Stimulated activated CD8-positive, alpha-beta memory T cell treated with anti-CD3 and anti-CD28 coated beads, Interleukin-2, amount 100 ng/mL, for 1 hour (primary cell): ENCODE measurements at places on chromosomes 11 and 22.

DNA sequence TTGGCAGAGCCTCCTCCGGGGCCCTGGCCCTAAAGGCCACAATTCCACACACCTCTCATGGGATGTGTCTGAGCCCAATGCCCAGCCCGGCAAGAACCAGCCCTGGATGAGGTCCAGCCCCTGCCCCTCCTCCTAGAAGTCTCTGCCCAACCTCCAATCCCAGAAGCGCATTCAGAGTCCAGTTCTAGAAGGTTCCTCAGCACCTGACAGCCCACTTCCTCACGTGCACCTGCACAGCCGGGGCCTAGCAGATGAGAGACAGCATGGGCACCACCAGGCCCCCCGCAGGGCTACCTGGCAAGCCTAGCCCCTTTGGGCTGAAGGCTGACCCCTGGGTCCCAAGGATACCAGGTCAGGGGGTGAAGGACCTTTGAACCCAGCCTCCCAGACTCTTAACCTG lies 11.5 kb upstream of the CDKN1C start:
- no peak for DNase-seq

- no peak for DNase-seq
Observed at GRCh38 chr11:17526326-17526725, 17.9 kb downstream of the USH1C start.

- no peak for DNase-seq
Observed at GRCh38 chr11:38824573-38824972, 2226.5 kb upstream of the RAG2 start.

- DNase-seq = no peak
Observed at GRCh38 chr11:3022300-3022967, 30.3 kb upstream of the NAP1L4 start.

- DNase-seq = no peak
Observed at GRCh38 chr11:7545611-7546010, 31.8 kb downstream of the PPFIBP2 start.

DNA sequence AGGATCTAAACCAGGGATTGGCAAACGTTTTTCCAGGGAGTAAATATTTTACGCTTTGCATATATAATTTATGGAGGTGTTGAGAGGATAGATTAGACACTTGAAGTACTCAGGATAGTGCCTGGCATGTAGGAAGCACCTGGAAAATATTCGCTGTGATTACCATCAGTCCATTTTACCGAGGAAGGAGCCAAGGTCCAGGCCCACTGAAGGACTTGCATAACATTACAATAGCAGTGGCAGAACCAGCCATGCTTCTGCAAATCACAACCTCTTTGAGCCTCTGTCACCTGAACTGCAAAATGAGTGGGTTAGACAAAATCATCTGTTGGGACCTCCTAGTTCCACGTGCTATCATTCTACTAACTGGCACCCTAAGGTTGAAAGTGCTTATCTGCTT lies 5.4 kb downstream of the FUT4 start:
- no peak for DNase-seq

GRCh38 chr11:36229091-36229705 lies 60.0 kb downstream of the COMMD9 start:
- DNase-seq = no peak

DNA sequence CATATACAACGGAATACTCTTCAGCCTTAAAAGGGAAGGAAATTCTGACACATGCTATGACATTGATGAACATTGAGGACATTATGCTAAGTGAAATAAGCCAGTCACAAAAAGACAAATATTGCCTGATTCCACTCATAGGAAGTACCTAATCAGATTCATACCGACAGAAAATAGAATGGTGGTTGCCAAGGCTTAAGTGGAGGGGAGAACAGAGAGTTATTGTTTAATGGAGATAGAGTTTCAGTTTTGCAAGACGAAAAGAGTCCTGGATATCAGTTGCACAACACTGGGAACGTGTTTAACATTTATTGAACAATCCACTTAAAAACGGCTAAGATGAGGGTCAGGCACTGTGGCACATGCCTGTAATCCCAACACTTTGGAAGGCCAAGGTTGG lies 45.6 kb upstream of the HIPK3 start:
- DNase-seq = no peak

- peak; percentile 64 for DNase-seq
Observed at GRCh38 chr11:64340671-64341335, 799 bp downstream of the CCDC88B start.

GRCh38 chr11:85800595-85801342 lies 10.2 kb downstream of the SYTL2 start:
- no peak for DNase-seq

GRCh38 chr22:37160027-37160426 lies 10.3 kb upstream of the IL2RB start:
- DNase-seq = no peak

- no peak for DNase-seq
Observed at GRCh38 chr11:19091366-19091765, 25.6 kb upstream of the ZDHHC13 start.

GRCh38 chr11:23078289-23078971 lies 218.2 kb upstream of the CCDC179 start:
- no peak for DNase-seq

GRCh38 chr11:129402206-129403171 lies 26.8 kb downstream of the BARX2 start:
- DNase-seq = no peak

GRCh38 chr11:68038718-68039525 lies at the start of gene TCIRG1:
TCIRG1 (plus strand) TSS chr11:68039025; CDS start chr11:68041272, 2,247 bp downstream.
- no peak for DNase-seq

- no peak for DNase-seq
Observed at GRCh38 chr11:34351687-34352469, 5.9 kb downstream of the ABTB2 start.

GRCh38 chr11:105644839-105645573 lies 35.1 kb downstream of the GRIA4 start:
- DNase-seq = no peak
